CD4-positive, alpha-beta T cell treated with Interleukin-12 subunit alpha and Interleukin-12 subunit beta, for 1 hour (primary cell): ENCODE measurements at places on chromosomes 4 and X.

- DNase-seq: no peak
Observed at GRCh38 chrX:20042221-20042620, 51.4 kb upstream of the BCLAF3 start.

DNA sequence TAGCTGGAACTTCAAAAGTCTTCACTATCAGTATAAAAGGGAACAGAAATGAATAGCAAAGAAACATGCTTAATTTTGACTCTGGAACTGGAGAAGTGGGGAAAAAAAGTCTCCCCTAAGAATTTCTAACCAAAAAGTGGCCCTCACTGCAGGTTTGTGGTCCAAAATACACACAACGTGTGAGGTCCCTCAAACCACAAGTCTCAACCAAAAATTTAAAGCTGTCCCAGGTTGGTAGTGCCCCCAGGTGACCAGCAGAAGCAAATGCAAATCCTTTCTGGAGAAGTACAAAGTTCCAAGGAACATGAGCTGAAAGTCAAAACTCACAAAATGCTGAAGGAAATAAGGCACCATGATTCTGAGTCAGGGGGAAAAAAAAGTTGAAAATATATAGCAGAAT, 23.6 kb upstream of the VAMP7 start:
- DNase-seq: no peak

DNA sequence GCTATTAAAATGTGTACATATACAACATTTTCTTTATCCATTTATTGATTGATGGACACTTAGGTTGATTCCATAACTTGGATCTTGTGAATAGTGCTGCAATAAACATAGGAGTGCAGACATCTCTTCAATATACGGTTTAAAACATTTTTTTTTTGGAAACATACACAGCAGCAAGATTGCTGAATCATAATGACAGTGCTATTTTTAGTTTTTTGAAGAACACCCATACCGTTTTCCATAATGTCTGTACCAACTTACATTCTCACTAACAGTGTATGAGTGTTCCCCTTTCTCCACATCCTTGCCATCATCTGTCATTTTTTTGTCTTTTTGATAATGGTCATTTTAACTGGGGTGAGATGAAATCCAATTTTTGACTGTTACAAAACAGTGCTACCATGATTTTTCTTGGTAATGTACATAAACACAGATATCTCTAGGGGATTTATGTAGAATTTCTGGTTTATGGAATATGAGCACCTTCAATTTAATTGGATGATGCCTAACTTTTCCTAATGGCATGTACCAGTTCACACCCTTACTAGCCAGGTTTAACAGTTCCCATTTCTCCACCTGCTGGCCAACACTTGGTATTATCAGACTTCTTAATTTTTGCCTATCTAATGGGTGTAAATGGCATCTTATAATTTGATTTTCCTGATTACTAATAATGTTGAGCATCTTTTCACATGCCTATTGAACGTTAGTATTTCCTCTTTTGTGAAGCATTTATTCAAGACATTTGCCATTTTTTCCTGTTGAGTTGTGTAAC, 21.0 kb upstream of the TMSB15B start:
- peak; percentile 41 for DNase-seq

DNA sequence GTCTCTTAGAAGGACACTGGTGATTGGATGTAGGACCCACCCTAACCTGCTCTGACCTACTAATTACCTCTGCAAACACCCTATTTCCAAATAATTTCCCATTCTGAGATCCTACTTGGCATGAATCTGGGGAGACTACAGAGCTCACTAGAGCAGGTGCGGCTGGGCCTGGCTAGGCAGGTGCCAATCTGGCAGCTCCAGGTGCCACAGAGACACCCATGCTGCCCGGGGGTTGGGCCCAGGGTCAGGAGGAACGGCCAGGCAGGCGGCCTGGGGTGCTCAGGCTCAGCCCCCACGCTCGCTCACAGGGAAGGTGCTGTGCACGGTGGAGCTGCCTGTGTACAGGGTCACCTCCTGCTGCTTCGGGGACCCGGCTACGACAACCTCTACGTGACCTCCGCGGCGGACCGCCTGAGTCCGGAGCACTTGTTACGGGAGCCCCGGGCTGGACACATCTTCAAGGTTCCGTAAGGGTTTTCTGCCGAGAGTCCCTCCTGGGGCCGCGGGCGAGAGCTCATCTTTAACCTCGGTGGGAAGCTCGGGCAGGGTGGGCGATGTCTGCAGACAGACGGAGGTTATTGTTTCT, 26.5 kb upstream of the PLCXD1 start:
- DNase-seq: no peak

DNA sequence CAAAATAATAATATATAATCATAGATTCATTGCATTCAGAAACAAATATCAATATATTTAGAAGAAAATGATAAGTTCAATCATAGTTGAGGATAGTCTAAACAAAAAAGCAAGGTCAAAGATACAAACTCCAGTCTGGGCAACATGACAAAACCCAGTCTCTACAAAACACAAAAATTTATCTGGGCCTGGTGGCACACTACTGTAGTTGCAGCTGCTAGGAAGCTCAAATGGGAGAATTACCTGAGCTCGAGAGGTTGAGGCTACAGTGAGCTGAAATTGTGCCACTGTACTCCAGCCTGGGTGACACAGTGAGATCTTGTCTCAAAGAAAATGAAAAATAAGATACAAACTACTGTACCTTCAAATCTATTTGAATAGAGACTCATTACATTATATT, 52.7 kb upstream of the ANXA10 start:
- no peak for DNase-seq

DNA sequence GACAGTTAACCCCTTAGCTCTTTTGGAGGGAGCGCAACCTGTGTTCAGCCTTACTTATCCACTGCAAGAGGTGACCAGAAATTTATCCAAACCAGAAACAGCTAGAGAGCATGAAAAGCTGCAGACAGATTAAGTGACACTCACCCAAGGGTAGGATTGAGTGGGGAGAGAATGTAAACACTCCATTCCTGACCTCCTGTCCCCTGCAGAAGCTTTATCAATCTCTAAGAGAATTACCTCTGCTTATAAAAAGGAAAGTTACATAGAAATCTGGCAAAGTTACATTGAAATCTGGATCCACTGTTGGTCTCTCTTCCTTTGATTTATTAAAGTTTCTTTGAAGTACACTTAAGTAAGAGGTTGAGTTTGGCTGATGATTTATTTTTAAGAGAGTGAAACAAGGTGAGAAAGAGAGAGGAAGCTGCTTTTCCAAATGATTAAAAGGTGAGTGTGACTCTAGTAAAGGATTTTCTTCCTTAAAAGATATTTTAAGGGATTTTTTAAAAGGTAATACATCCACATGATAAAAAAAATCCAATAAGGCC, 112.3 kb downstream of the ANAPC4 start:
- DNase-seq: no peak

GRCh38 chrX:1673337-1673736, 58.5 kb downstream of the ASMT start:
- peak; percentile 66 for DNase-seq

DNA sequence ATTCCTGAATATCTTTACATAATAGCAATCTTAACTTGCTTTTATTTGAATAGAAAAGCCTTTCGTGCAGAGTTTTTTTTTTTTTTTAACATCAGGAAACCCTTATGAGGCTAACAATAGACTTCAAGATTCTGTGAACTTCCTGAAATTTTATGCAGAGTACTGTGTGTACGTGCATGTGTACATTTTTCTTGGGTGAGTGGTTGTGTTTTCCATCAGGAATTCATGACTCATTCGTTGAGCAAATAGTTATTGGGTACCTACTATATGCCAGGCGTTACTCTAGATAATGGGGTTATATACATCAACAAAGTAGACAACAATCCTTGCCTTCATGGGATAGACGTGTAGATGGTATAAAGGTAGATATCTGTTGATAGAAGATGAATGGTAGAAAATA, 59.1 kb downstream of the MRPL1 start:
- DNase-seq: no peak

DNA sequence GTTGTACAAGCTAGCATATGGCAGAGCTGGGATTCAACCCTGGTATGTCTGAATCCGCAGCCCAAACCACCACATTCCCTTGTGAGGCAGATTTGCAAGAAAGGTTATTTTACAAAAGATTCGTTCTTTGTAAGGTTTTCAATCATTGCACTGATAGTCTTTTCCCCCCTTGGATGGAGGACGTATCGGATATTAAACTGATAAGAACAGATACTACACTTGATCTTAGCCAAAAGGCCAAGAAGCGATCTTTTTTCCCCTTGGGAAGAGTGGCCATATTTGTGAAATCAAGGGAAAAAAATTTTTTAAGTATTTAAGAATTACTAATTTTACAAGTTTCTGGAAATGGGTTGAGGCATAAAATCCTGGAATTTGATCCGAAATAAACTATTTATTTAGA, 34.4 kb upstream of the MSMO1 start:
- no peak for DNase-seq

DNA sequence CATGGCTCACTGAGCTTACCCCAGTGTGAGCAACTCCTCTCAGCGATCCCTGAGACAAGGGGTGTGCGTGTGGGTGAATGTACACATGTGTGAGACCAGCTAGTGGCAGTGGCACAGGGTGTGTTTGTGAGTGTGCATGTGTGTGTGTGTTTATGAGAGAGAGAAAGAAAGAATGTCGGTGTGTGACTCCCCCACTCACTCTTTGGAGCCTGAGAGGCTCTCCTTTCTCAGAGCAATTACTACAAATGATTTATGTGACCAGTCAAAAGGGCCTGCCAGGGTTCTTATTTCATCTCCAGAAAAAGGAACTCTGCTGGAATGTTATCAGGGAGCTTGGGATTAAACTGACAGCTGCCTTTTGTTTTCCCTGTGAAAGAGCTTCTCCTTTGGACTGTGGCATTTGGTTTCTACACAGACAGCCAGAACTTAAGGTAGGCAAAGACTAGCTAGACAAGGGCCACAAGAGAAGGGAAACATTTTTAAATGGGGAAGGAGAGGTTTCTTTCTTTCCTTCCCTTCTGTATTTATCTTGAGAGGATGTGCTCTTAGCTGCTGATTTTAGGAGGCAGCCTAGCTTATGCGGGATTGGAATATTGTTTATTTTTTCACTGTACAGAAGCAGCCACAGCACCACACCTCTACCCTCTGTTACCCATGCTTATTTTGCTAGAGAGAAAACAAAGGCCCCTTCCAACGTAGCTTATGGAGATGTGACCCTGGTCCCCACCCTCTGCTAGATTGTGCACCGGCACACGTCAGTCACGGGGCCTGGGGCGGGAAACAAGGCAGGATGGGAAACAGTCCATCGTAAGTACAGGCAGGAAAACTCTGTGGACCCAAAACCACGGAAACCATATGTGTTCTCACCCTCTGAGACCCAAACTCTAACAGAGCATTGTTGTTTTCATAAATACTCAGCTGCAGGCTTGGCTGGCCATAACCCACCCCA, 143.5 kb downstream of the MGST2 start:
- no peak for DNase-seq

DNA sequence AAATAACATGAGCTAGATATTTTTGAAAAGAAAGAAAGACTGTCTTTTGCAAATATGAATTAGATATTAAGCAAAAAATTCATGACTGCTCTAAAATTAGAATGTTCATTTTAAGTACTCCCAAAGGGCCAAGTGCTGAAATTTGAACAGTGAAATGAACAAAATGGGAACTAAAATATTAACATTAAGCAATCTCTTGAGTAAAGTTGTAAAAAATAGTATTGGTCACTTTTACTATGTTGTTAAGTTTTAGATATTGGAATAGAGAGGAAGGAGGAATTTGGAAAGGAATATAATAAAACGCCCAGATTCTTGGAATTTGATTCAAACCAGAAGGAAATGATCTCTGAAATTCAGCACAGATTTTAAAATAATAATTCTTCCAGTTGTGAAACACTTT, 125.9 kb upstream of the ANK2 start:
- DNase-seq: no peak

GRCh38 chr4:14566518-14566917, 435.8 kb upstream of the CPEB2 start:
- DNase-seq: no peak

- DNase-seq: no peak
Observed at GRCh38 chr4:42150653-42151567, 1.5 kb downstream of the BEND4 start.

- no peak for DNase-seq
Observed at GRCh38 chrX:29478336-29479069, 736.9 kb upstream of the MAGEB2 start.

DNA sequence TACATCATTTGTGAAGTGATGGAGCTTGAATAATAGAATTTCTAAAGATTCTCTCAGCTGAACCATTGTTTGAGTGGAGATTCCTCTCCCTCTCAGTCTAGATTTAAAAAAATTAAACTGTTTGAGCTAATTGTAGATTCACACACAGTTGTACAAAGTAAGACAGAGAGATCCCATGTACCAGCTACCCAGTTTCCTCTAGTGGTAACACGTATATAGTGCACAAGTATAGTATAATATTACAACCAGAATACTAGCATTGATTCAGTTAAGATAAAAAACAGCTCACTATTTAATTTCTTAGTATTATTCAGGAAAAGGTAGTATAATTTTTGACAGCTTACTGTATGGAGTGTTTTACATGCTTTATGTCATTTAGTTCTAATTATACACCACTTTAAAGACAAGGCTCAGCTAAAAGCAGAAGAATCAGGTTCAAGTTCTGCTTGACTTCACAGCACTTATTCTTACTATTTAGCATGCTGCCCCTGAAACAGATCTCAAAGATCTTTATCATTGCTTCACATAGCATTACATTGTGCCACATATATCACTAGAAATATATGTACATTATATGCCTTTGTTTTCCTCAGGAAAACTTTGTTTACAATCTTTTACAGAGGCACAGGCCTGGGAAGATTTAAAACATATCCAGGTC, 136.1 kb downstream of the SNCA start:
- no peak for DNase-seq

GRCh38 chrX:95974096-95974470, 710.6 kb upstream of the DIAPH2 start:
- DNase-seq: no peak

GRCh38 chr4:77151241-77151640, 5.8 kb upstream of the CCNG2 start:
- no peak for DNase-seq

DNA sequence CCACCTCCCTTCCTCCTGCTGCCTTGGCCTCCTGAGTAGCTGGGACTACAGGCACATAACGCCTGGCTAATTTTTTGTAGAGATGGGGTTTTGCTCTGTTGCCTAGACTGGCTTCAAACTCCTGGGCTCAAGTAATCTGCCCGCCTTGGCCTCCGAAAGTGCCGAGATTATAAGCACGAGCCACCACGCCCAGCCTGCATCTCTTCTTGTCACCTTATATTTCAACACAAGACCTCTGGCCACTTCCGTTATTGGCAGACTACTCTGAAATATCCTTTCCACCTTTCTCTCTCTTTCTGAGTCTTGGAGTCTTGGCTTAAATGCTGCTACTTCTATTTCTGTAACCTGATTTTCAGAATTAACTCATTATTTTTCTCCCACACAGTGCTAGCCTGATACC, 5.6 kb downstream of the KIAA0232 start:
- no peak for DNase-seq
